ENCODE measurements at places on chromosomes 11 and 22. TPM values are rescaled to one million over a fixed set of nuclear protein-coding genes. Genes with fewer than 3 reads are reported as not detected.
A peak's percentile ranks its signal among the peaks of the same experiment; 100 is the strongest.

Gene SCGB2A2
- total RNA-seq, result not detected

GRCh38 chr11:103499710-103500340, 390.6 kb downstream of the DYNC2H1 start:
- DNase-seq, result no peak

DNA sequence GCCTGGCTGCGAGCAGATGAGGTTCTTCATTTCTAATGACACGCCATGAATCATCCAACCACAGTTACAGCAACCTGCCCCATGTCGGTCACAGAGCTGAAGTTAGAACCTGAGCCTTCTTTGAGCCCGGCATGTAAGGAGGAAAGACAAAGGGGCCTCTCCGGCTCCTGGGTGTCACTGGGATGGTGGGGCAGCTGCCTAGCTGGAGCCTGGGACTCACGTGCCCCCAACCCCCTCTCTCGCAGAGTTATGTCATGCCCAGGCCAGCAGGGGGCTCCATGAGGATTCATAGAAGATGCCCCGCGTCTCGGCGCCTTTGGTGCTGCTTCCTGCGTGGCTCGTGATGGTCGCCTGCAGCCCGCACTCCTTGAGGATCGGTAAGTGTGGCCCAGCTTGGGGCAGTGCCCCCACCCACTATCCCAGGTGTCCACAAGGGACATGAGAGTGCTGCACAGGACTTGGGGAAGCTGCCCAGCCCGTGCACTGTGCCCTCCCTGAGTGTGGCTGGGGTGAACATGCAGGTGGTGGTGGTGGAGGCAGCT, 148.5 kb downstream of the GRIK4 start:
- peak; percentile 80 for DNase-seq

DNA sequence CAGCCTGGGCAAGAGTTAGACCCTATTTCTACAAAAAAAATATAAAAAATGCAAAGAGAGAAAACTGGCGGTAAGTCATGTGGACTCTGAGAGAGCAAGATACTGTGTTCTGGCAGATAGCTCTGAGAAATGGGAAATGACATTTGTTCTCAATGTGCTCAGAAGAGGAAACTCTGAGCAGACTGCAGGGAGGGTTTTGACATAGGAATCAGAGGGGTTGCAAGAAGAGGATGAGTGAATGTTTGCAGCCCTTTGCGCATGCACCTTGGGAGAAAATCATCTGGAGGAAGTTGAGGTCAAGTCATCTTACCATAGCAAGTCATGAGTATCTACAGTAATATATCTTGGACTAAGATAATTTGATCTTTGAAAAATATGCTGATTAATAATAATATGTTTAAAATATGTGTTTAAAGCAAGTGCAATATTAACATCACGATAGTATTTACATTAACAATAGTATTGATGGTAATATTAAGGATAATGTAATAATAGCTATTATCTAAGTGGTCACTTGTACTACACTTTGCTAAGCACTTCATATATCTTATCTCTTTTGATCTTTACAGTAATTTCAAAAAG, 2.6 kb downstream of the ACER3 start:
- no peak for DNase-seq
